ENCODE measurements at places on chromosomes 3 and 15.

- DNase-seq = no peak
Measured at GRCh38 chr3:147618691-147619090, 209.5 kb downstream of the ZIC1 start.

DNA sequence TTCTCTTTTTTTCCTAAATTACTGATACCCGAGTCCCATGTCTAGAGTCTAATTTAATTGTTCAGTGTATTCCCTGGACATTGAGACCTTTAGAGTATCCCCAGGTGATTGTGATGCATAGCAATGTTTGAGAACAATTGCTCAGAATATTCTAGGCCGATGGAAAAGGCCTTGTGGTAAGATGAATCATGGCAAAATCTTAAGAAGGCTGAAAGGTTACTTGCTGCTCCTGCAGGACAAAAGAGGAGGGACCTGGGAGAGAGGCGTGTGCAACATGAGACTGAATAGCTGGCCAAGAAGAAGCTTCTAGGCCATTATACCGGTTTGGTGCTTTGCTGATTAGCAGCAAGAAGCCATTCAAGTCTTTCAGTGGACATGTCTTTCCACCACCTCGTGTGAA, 256.6 kb downstream of the ROBO2 start:
- no peak for DNase-seq

GRCh38 chr3:23390446-23390845, 187.3 kb downstream of the UBE2E2 start:
- DNase-seq = no peak

GRCh38 chr15:88830016-88830415, 26.8 kb downstream of the ACAN start:
- no peak for DNase-seq

- DNase-seq = no peak
Measured at GRCh38 chr3:61892891-61893290, 331.5 kb downstream of the PTPRG start.

DNA sequence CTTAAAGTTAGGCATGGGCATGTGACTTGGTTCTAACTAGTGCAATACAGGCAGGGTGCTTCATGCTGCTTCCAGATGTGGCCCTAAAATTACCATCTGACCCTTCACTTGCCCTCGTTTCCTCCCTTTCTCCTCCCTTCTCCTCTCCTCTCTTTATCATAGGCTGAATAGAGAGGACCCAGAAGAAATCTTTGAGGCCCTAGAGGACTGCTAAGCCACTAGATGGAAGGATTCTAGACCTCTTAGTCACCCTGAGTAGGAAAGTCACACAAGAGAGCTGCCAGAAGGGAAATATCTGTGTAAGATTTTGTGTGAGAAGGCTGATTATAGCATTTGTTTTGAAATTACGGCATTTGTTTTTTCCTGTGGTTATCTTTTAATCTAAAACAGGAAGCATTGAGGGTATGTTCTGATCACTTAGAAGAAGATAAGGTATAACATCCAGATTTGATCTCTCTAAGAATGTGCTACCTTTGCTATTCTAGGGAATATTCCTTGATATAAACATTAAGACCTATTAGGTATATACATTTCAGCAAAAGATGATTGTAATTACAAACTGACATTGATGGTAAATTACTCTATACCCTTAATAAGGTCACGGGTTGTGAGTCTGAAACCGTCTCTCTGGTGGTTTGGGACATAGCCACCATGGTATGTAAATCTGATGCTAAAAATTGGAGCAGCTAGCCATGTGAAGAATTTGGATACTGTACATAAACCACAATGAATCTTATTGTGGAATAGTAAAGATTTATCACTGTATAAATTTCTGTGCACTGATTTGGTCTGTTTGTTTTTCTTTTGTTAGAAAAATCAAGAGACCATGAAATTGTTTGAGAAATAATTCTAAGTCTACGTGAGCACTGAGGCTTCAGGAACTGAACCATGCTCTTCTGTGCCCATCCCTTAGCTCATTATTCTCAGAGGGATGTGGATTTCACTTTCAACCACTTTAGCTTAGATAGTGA, 84.1 kb downstream of the TP63 start:
- peak; percentile 39 for DNase-seq

- no peak for DNase-seq
Measured at GRCh38 chr3:44359146-44359751, 20.7 kb downstream of the TCAIM start.

DNA sequence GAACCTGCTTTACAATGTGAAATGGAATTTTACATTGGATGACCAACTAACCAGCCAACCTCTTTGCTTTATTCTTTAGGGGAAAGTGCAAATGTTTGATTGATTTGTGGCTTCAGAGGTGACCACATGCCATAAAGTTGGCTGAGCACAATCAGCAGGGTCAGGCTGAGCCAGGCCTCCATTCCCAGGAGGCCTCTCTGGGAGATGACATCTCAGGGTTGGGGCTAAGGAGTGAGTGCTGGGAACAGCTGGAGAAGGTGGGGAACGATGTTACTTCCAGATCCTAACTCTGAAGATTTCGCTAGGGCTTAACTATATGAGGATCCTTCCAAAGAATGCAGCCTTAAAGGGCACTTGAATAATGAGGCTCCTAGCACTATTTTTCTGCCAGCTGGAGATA, 131.7 kb downstream of the ATP10A start:
- DNase-seq = no peak

DNA sequence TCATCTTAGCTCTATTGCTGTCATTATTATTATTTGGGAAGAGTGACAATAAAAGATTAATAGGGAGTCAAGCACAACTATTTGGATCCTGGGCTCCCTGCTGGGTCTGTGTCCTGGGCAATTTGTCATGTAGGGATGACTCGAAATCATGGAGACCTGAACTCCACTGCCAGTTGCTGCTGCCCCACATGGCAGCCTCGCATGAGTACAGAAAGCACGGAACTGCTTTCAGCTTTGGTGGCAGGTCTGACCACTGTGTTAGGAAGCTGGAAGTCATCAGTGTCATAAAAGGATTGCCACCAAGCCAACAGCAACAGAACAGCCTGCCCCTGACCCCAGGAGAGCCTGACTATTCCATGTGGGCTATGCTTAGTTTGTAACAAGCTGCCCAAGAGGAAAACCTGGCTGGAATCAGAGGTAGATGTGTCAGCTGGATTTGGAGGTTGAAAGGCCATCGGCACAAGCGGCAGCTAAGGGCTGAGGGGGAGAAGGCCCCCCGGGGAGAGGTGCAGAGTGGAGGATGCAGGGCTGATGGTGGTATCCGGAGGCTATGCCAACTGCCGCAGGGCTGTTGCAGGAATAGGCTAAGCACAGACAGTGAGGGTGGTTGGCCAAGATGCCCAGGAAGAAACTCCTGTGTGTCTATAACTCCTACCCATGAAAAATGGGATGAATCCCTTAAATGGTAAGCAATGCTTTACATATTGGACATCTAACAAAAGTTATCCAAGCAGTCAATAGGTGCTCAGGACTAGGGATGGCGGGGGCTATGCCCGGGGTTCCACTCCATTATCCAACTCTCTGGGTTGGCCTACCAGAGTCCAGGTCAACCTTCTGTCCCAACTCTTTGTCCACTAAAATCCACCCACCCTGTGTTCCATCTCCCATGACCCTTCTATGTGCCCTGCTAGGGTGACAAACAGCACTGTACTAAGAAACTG, 291.6 kb downstream of the ADAMTS17 start:
- DNase-seq = no peak

- no peak for DNase-seq
Measured at GRCh38 chr3:14719006-14719405, 44.1 kb downstream of the C3orf20 start.

DNA sequence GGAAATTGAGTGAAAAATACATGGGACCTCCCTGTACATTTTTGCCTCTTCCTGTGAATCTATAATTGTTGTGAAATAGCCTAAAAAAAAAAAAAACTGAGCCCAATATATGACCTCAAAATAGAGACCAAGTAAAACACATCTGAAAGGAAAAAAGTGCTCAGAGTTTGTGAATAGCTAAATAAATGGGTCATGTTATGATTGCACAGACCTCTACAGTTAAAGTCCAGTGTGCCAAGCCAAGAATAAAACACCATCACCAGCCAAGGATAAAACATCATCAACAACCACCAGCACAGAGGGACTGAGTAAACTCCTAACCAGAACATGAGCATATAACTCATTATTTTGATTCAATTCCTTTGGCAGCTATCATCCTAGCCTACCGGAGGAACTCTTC, 115.6 kb upstream of the AGTR1 start:
- DNase-seq = no peak

- no peak for DNase-seq
Measured at GRCh38 chr3:193118907-193119306, 122.1 kb upstream of the PLAAT1 start.

- DNase-seq = no peak
Measured at GRCh38 chr15:92545996-92546395, 109.6 kb downstream of the FAM174B start.

DNA sequence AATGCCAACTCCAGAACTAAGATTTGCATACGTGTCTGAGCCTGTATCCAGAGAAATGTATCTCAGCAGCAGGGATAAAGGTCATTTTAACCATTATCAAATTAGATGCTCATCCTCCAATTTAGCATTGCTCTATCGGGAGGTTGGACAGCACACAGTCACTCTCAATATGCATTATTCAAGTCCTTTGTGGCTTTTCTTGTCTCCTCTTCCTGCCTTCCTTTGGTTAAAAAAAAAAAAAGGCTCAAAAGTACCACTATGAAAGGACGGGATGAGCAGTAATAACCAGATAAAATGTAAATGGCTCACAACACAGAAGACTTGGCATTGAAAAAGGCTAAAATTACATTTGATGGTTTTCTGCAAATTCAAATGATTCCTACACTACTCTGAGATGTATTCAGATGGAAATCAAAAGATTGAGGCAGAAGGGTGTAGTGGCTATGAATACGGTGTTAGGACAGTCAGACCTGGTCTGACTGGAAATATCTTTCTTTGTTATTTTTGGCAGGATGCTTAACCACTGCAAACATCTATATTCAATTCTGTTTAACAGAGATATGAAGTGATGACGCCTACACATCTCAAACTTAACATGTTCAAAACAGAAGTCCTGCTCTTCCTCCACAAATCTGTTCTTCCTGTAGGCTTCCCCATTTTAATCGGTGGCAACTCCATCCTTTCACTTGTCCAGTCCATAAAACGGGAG, 109.6 kb downstream of the ADAMTS9 start:
- DNase-seq = no peak
